ENCODE measurements at places on chromosomes 7 and 10.

DNA sequence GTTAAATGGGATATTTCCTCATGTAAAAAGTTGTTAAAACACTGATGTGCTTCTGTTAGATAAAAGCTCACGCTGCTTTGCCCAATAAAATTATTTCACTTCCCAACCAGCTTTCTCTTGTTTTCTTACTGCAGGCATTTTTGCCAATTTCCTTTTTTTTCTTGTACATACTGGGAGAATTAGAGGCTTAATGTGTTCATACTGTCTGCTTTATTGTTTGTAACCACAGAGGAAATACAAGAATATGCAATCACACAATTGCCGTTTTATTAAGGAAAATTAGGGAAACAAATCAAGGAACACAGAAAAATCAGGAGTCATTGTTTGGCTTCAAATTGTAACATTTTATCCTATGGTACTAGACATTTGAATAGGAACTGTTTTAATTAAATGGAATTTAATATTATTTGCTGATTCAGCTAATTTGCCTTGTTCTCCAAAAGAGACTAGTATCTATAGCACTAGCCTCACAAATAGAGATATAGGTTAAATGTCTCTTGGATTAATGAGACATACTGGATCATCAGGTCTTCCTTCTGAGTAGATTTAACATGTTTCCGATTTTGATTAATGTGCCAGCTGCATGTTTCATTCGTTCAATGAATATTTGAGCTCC, 6.4 kb upstream of the VWA2 start:
- no peak for ATAC-seq

DNA sequence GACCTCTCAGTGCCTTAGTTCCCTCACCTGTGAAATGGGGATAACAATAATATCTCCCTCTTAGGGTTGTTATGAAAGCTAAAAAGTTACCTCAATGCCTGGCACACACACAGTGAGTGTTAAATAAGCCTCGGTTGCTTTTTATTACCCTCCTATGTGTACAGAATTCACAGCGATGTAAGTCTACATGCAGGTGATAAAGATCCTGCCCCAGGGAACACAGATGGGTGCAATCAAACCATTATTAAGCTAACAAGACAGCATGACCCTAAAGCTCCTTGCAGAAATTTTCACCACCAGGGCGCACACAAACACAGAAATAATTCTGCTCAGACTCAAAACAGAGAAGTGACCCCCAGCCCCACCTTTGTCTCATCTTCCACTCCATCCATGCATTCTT, 261.9 kb downstream of the SNX10 start:
- ATAC-seq, result no peak

GRCh38 chr7:98802088-98802780, 67.6 kb downstream of the TMEM130 start:
- ATAC-seq, result peak; percentile 44

DNA sequence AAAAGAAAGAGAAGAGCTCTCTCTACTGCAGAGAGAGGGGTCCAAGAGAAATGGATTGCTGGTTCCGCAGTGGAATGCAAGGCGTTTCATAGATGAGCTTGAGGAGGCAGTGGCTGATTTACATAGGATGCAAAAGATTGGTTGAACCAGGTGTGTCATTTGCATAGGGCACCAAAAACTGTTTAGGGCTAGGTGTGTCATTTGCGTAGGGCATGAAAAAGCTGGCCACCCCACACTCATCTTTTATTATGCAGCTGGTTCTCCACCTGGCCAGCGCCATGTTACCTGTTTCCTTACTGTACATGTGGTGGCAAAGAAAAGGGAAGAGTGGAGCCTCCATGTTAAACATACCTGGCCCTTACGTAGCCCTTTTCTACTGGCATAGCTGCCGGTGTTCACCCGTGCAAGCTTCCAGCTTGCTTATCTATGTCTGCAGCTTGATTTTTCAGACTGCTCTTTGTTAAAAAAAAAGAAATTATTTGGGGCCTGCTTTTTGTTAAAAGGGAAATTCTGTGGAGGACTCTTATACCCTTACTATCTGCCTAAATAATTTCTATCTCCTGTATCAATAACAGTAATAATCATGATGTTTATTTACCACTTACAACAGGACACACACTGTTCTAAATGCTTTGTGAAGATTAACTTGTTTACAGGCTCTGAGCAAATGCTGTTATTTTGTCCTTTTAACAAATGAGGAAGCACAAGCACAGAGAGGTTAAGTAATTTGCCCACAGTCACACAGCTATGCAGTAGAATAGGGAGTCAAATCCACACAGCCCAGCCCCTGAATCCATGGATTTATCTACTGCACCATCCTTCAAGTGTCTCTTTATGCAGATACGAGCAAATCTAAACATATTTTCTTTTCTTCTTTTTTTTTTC, 33.3 kb downstream of the CASP7 start:
- ATAC-seq, result no peak

DNA sequence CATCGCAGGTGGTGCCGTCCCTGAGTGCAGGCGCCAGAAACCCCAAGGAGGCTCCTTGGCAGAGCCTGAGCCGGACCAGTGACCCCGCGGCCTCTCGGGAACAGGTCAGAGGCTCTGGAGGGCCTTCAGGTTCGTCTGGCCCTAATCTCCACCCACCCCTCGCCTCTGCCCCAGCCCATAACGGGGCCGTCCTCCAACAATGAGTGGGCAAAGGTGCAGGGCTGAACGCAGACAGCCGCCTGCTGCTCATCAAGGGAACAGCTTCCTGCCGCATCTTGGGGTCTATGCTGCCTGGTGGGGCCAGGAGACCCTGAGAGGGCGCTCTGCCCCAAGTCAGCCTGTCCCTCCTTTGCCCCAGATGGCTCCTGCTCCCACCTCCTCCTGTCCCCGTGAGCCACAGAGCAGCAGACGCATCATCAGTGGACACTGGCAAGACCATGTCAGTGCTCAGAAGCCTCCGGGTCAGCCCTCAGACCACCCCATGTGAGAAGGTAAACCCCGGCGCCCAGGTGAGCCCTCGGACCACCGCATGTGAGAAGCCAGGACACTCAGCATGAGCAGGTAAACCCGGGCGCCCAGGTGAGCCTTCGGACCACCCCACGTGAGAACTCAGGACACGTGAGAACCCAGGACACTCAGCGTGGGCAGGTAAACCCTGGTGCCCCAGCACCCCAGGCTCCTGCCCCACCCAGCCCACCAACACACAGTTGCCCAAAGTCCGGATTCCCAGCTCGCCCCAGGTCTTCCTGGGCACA, 142.0 kb downstream of the PTPRN2 start:
- ATAC-seq, result no peak
